ENCODE measurements at places on chromosomes 1 and 21.
A peak's percentile ranks its signal among the peaks of the same experiment; 100 is the strongest.

DNA sequence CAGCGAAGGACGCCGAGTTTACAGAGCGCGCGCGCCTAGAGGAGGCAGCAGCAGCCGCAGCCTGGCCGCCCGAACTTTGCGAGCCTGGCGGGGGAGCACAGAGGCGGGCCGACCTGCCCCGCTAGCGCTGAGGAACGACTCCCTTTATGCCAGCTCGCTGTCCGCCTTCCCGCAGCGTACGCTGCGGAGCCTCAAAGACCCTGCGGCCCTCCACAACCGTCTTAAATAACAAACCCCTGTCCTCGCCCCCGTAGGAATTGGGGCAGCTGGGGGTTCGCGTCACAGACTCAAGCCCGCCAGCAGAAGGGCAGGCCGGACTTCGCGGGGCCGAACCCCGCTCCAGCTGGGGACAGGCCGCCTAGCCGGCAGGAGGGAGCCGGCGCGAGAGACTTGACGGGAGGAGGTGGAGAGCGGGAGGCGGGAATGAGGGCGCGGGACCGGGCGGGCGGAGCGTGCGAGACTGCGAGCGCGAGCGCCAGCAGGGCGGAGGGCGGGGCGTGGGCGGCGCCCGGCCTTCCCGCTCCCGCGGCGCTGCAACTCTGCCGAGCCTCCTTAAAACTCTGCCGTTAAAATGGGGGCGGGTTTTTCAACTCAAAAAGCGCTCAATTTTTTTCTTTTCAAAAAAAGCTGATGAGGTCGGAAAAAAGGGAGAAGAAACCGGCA lies 1.8 kb upstream of the CDKN2C start:
- DNase-seq = peak; percentile 54

DNA sequence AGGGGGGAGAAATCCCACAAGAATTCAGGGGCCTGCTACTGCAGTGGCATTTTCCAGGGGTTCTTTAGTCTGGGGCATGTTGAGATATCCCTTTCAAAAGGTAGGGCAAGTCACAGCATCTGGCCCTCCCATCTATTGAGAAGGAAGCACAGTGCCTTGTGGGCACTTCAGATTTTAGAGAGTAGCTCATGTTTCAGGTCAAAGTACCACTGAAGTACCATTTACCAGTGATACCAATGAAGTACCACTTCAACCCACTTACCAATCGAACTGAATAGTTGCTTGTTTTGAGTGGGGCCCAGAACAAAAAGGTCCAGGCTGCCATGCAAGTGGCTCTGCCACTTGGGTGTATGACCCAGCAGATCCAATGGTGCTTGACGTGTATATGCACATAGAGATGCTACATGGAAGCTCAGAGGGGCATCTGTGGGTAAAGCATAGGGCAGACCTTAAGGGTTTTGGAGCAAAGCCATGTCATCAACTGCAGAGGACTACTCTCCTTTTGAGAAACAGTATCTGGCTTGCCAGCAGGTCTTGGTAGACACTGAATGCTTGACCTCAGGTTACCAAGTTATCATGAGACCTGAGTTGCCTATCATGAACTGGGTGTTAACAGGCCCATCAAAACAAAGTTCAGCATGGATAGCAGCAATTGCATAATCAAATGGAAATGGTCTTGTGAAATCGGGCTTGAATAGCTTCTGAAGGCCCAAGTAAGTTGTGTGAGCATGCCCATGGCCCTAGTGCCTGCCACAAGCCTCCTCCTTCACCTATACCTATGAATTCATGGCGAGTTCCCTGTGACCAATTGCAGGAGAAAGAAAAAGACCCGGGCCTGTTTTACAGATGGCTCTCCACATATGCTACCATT lies 23.5 kb downstream of the PLA2G2D start:
- DNase-seq = no peak

- no peak for DNase-seq
Measured at GRCh38 chr1:29311352-29312030, 75.2 kb downstream of the PTPRU start.

- no peak for DNase-seq
Measured at GRCh38 chr1:198700396-198700795, 61.6 kb downstream of the PTPRC start.

DNA sequence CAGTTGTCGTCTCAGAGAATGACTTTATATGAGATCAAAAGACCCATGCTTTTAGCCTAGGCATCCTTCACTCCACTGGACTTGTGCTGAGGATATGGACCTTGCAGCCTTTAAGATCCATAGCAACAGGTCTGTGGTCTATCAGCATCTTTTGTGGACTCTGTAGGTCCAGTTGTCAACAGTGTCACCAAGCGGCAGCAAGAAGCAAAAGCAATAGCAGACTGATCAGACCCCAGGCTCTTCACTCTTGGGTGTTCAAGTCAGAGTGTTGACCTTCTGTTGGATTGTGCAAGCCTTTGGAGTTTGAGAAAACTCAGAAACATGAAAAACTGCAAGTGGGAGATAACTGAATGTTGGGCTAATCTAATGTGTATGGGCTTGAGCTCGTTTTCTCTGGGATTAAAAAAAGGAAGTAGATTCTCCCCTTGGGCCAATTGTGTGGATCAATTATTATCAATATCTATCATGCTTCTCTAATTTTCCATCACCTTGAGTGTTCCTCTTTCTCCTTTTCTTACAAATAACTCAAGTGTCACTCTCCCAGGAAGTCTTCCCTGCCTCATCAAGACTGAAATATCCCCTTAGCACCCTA lies 144.2 kb downstream of the LYPLAL1 start:
- DNase-seq = no peak

Measured in stimulated activated CD8-positive, alpha-beta memory T cell treated with anti-CD3 and anti-CD28 coated beads, Interleukin-15, amount 100 ng/mL, for 1 hour (primary cell).